ENCODE measurements at places on chromosomes 7 and 10.
A peak's percentile ranks its signal among the peaks of the same experiment; 100 is the strongest.

- no peak for DNase-seq
Measured at GRCh38 chr7:140156460-140157080, 20.2 kb downstream of the KDM7A start.

DNA sequence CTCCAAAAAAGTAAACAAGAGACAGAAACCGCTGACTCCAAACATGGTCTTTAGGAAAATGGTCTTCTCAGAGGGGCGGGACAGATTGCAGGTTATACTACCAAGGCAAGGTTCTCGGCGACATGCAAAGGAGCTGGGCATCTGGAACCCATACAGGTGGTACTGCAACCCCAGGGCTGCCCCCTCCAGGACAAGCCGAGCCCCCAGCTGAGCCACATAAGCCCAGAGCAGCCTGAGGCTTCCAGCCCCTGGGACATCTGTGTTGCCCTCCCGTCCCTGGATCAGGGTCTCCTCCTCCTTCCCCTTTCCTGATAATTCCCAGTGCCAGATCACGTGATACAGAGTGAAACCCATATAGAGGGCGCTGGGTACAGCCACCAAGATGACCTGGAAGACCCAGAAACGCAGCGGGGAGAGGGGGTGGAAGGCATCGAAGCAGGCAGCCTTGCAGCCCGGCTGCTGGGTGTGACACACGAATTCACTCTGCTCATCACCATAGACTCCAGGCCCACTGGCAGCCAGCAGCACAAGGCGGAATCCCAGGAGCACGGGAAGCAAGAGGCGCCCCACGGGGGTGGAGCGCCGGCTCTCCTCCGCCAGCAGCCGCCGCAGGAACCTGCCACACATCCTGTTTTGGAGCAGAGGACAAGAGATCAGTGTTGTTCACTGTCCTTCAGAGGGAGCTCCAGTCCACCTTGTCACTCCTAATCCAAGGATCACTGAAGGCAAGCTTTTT, at the start of gene GJC3:
TSS of gene GJC3 (minus strand) at position 627 of the 736 bp plus-strand sequence. CDS start at position 627, 0 bp downstream.
- peak; percentile 53 for DNase-seq

- no peak for DNase-seq
Measured at GRCh38 chr10:83849150-83849549, 290.2 kb upstream of the GHITM start.

DNA sequence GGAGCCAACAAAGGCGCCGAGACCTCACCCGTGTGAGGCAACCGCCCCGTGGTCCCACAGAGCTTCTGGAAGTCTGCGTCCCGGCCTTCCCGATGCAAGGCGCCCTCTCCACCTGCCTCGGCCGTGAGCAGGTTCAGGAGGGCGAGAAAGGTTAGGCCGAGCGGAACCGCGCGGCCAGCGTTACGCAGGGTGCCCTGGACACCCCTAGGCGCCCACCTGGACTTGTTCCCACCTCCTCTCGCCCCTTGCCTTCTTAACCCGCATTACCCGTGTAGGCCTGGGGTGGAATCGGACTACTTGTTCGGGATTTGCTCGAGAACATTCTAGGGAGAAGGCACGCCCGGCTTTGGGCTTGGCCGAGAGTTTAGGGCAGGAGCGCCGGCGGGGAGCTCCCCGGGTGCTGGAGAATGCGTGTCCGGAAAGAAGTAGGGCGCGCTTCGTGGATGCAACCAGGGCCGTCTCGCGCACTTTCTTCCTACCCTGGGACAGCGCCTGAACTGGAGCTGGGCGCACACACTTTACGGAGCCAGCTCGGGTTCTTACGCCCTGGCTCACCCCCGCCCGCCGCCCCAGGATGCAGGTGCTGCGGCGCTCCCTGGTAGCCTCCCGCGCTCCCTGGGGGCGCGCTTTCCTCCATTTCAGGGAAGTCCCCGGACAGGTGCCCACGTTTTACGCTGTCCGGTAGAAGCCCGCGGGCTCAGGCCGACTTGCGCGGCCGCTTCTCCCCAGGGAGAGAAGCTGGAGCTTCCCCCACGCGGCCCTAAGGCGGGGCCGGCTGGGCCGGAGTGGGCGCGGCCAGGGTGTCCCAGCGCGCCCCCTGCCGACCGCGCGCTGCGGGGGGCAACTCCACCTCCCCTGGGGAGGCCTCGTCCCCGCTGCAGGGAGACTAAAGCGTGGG, 74.5 kb downstream of the INSIG1 start:
- no peak for DNase-seq

GRCh38 chr10:116113721-116114501, 159.1 kb downstream of the GFRA1 start:
- DNase-seq, result peak; percentile 85

DNA sequence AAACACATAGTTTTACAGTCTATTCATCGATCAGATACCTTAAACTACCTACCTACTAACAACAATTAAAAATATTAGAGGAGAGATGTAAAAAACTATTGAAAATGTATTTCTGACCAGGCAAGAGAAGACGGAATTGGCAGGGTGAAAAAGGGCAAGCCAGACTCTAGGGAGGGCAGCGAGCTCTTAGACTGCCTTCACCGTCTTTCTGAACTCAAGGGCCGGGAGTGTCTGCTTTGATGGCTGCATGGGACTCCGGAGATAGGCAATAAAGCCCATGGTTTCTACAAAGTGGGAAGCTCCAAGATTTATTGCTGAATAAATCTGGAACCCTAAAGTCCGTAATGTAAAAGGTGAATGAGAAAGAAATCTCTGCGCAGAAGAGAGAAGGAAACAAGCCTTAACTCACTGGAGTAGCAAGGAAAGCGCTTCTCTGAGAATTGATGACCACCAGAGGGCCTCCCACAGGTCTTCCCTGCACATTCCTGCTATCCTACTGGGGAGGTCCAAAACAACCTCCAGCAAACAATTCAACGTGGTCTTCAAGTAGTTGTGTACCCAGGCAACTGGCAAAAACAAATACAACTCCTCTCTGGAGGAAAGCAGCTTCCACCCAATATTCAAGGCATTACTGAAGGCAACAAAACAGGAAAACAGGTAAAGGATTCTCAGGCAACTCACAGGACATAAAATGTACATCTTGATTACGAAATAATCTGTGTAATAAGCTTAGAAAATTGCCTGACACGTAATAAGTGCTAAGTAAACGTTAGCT, 181.3 kb downstream of the SDK1 start:
- DNase-seq, result peak; percentile 23

DNA sequence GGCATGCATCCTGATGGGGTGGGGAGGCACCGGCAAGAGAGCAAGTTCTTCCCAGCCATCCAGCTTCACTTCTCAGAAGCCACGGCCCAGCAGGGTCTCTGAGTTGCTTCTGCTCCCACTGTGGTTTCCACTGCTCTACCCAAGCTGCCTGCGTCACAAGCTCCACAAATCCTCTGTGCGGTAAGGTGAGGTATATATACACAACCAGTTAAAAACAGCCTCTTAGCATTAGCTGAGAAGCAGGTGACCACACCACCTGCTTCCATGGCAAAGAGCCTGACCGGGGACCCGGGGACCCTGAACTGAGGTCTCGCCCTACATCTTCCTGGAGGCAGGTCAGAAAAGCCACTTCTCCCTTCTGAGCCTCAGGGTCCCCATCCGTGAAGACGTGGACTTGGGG, 46.9 kb upstream of the NPFFR1 start:
- DNase-seq, result no peak

DNA sequence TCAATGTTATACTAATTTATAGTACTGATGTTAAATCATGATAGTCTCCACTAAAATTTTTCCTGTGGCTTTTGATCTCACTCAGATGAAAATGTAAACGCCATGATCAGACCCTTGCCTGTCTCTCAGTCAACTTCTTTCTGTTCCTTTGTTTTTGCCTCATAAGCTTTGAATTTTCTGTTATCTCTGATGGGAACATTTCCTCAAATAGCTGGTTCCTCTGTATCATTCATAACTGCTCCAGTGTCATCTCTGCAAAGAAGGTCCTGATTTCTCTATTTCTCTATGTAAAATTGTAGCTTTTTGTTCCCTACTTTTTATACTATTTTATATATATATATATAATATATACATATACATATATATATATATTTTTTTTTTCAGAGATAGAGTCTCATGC, 67.5 kb downstream of the GPR141 start:
- DNase-seq, result no peak

DNA sequence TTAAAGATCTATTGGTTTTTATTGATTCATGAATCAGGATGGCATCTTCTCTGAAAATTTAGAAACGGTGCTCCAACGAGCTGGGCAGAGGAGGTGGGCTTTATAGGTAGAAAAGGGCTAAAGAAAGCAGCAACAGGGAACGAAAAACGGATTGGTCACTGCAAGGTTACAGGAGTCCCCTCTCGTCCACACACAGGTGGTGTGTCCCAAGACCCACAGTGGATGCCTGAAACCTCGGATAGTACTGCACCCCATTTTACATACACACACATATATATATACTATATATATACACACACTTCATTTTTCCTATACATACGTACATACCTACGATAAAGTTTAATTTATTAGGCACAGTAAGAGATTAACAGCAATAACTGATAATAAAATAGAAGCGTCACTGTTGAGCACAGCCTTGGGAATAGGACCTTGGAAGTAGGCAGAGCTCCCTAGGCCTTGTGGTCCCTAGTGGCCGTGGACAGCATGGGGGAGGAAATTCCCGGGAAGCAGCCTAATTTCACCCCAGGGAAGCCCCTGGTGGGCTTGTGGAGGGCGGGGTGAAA, 737 bp upstream of the NUB1 start:
- DNase-seq, result no peak

DNA sequence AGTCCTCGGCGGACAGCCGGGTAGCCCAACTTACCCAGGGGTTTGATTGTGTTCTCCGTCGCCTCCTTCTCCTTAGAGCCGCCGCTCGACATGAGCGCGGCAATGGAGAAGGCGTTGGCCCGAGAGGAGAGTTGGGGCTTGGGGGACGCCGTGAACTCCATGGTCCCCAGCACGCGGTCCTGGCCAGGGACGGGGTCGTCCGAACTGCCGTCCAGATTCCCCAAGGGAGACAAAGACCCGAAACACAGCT, 515 bp downstream of the TBX20 start:
- DNase-seq, result no peak

- no peak for DNase-seq
Measured at GRCh38 chr10:70508912-70509756, 30.6 kb downstream of the PALD1 start.

- peak; percentile 88 for DNase-seq
Measured at GRCh38 chr10:61869774-61870525, 31.5 kb upstream of the ARID5B start.

GRCh38 chr7:35544028-35544742, 150.8 kb downstream of the HERPUD2 start:
- no peak for DNase-seq

DNA sequence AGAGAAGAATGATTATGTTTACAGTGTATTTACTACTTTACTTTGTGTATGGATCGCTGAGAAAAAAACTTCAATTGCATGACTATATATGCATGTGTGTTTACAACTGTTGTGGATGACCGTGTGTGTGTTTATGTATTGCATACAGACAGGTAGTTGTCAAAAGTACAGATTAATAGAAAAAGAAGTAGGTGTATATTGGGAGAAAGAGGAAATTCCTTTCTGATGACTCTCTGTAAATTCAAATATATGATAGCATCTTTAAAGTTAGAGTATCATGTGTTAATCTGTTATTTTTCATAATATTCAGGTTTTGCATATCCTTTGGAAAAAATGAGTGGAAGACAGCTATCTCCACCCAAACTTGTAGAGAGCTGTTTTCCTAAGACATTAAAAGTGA, 160.4 kb upstream of the AGR3 start:
- no peak for DNase-seq

DNA sequence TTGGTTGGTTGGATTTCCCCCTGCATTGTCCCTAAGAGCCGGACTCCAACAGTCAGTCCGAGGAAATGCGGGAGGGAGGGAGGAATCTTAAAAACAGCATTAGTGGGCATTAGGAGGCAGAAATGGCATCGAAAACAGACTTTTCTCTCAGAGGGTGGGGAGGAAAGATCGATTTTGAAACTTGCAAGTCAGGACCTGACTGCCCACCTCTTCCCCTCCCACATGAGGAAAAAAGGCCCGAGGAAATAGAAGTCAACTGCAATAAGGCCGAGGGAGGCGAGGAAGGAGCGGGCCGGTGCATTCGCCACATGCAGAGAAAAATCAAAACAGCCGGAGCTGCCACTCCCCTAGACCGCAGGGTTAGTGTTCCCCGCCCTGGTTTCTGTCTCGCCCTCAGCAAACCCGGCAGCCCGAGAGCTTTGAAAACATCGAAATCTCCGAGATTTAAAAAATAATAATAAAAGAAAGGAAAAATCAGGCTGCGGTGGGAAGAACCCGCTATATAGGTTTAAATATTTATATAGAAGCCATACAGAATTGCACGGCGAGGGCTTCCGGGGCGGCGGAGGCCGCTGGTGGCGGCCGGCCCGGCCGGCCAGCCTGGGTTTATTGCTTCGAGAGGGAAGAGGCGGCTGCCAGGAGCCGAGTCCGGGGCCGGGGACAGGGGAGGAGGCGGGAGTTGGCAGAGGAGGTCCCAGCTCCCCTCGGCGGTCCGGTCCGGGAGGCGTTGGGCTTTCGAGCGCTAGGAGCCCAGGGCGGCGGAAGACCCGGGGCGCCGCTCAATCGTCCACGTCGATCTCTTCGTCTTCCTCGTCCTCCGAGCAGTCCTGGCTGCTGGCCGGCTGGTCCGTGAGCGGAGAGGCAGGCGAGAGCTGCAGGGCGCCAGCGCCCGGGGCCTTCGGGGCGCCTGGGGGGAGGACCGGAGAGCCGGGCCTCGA, 2.5 kb downstream of the LBX1 start:
- DNase-seq, result no peak

DNA sequence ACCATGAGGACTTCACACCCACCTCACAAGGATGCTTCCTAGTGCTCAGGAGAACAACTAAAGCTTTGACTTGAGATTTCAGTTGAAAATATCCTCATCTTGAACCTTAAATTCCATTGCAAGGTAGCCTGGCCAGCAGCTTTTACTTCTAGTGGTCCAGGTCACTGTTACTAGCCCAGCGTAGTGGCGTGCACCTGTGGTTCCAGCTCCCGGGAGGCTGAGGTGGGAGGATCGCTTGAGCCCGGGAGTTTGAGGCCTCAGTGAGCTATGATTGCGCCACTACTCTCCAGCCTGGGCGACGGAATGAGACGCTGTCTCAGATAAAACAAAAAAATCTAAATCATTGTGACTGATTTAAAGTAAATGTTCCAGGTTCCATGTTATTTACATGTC, 28.3 kb upstream of the PRKAR1B start:
- no peak for DNase-seq

GRCh38 chr7:112056409-112056808, 149.8 kb downstream of the DOCK4 start:
- no peak for DNase-seq

DNA sequence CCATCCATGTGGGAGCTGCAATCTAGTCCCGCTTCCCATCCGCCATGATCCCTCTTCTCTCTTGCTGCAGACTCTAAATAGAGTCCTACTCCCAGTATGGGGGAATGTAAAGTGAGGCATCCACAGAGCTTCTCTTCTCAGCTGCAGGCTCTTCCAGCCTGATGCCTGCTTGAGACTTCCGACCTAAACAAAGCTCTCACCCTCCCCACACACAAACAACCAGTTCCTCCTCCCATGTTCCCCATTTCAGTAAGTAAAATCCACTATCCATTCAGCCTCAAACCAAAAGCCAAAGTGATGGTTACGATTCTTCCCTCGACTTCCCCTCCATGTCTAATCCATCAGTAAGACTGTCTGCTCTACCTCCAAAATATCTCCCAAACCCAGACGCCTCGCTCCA, 108.2 kb upstream of the NFE2L3 start:
- DNase-seq, result no peak
